ENCODE measurements at places on chromosomes 13 and 19. TPM values are rescaled to one million over a fixed set of nuclear protein-coding genes. Genes with fewer than 3 reads are reported as not detected.

The SHISA7 gene
- 1.2 TPM for total RNA-seq

The CATSPERD gene
- total RNA-seq = not detected

The LILRA5 gene
- total RNA-seq = 0.72 TPM

The FCGBP gene
- total RNA-seq = 175 TPM

The KIR2DL3 gene
- 1.7 TPM for total RNA-seq

The ANGPTL8 gene
- not detected for total RNA-seq

DNA sequence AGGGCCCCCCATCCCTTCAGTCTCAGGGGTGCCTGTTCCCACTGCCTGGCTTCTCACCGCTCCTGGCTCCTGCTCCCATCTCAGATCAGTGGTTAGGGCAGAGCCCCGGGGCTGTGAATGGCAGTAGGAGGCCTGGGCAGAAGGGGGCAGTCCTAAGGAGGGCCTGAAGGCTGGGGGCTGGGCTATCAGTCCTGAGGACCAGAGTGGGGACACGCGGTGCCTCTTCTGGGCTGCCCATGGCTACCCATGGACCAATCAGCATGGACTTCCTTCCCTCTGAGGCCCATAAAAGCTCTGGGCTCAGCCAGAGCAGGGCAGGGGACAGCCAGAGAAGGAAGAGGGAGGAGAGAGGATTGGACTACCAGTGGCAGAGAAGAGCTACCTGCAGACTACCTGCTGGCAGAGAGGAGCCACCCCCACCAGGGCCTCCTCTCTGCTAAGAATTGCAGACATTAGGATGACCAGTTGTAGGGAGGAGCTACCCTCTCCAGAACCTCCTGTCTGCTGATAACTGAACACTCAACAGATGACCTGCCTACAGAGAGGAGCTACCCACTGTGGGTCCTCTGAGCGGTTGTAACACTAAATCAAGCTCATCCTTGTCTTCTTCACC lies 12.1 kb upstream of the UBE2S start:
- no peak for DNase-seq

DNA sequence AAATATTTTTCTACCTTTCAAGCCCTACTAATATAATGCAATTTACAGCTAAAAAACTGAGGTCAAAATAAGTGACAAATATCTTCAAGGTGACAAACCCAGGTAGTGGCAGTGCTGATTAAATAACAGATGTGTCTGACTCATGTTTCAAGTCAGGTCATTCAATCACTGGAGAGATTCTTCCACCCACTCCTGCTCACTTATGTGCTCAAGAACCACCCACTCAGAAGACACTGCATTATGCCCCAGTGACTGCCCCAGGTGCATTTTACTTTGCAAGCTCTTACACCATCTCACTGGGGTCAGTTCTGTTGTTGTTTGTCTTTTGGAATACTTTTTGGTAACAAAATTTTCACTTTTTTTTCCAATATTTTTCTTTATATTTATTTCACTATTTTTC lies 2.2 kb downstream of the ZNF100 start:
- DNase-seq = no peak

DNA sequence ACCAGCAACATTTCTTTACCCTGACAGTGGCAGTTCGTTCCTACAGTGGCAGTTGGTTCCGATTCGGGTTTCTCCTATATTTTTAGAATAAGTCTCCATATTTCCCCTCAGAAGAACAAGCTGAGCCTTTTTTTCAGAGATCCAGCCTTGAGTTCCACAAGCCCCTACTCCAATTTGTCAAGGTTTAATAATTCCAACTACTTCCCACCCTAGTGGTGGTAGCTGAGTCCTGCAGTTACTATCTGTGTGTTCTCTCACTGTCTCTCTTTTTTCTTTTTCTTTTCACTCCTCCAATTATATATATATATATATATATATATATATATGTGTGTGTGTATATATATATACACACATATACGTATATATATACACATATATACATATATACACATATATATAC lies 1347.3 kb downstream of the PCDH9 start:
- no peak for DNase-seq

GRCh38 chr19:58364146-58364545 lies 1.6 kb upstream of the ZNF497 start:
- DNase-seq = no peak

GRCh38 chr13:33199289-33199850 lies 86.2 kb downstream of the STARD13 start:
- peak; percentile 65 for DNase-seq

DNA sequence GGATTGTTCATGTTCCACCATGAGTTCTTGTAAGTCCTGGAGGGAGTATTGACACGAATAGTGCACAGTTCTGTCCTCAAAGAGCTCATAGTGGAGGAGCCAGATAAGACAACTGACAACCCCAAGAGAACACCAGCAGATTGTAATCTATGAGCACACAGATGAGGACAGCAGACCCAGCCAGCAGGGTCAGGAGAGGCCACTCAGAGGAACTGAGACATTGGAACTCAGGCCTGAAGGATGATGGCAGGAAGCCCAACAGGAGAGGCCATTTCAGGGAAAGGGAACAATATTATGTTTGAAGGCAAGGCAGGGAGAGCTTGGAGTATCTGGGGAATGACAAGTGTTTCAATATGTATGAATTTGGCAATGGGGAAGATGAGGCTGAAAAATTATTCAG lies 63.7 kb upstream of the IPO5 start:
- DNase-seq = no peak

- no peak for DNase-seq
Observed at GRCh38 chr19:54138489-54139256, 1.1 kb downstream of the CNOT3 start.

GRCh38 chr13:110638814-110639806 lies 23.8 kb downstream of the NAXD start:
- no peak for DNase-seq

GRCh38 chr13:46586751-46587514 lies 34.0 kb downstream of the LRCH1 start:
- DNase-seq = peak; percentile 70

GRCh38 chr13:100438059-100438788 lies 150.4 kb downstream of the GGACT start:
- DNase-seq = no peak

GRCh38 chr19:4302243-4302640 lies at the start of gene TMIGD2:
Gene TMIGD2 (minus strand): TSS chr19:4302389. CDS start chr19:4302385, 4 bp downstream.
- peak; percentile 15 for DNase-seq

DNA sequence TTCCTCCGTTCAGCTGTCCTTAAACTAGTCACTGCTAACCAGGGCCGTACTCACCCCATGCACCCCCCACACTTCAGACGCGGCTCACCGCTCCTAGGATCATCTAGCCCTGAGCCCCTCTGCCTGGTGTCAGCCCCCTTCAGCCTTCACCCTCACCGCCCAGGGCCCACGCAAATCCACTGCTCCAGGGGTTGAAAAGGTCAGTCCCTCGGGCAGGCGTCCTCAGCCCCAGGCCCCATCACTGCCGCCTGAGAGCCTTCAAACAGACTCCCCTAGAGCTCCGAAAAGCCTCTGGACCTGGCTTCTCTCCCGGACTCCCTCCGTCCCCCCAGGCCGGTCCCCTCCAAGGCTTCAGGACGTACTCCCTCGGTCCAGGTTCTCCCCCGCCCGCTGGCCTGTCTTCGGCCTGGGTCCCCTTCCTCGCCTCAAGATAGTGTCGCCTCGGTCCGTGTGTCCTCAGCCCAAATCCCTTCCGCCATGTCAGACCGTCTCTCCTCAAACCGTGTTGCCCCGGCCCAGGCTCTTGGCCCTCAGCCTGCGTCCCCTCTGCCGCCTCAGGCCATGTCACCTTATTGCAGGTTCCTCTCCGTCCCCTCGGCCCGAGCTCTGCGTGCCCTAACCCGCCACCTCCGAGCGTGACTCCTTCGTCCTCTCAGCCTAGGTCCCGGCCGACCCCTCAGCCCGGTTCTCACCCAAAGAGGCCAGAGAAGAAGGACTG lies 553 bp downstream of the NAPA start:
- DNase-seq = no peak

DNA sequence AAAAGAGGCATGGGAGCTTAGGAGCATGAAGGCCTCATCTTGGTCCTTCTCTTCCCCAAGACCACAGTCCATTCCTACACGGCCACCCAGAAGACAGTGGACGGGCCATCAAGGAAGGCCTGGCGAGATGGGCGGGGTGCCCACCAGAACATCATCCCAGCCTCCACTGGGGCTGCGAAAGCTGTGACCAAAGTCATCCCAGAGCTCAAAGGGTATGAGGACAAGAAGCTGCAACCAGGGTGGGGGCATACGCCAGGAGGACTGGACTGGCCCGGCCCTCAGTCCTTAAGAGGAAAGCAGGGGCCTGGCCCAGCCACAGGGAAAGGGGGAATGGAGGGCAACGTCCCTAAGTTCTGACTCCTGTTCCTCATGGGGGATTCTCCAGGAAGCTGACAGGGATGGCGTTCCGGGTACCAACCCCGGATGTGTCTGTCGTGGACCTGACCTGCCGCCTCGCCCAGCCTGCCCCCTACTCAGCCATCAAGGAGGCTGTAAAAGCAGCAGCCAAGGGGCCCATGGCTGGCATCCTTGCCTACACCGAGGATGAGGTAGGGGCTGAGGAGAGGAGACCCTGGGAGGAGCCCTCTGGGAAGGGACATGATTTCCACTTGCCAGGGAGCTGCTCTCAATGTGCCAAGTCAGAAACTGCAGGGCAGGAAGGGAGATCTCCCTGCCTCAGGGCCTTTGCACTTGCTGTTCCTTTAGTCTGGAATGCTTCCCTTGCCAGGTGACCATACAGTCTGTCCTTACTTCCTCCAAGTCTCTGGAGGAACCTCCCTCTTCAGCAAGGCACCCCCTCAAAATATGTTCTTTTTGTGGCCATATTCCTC lies 1.9 kb upstream of the TMEM147 start:
- no peak for DNase-seq

- DNase-seq = no peak
Observed at GRCh38 chr19:40231544-40232424, 5.3 kb upstream of the CCNP start.

GRCh38 chr19:45972081-45972946 lies 1.4 kb downstream of the NOVA2 start:
- no peak for DNase-seq

DNA sequence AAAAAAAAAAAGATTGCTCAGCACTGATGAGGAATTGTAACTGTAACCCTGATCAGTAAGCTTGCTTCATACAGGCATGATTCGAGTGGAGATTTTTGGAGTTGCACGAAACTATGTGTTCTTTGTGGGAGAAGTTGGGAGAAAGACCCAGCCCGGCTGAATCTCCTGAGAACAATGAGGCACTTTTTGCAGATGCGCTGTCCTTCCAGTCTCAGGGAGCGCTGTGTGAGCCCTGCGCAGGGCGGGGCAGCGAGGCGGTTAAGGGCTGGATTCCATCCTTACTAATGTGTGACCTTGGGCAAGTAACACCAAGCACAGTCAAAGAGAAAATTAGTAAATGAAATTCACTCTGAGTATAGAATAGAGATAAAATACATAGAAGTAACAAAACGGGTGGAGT lies 76.9 kb downstream of the SIPA1L3 start:
- no peak for DNase-seq
